ENCODE measurements at places on chromosomes 5 and 9.

DNA sequence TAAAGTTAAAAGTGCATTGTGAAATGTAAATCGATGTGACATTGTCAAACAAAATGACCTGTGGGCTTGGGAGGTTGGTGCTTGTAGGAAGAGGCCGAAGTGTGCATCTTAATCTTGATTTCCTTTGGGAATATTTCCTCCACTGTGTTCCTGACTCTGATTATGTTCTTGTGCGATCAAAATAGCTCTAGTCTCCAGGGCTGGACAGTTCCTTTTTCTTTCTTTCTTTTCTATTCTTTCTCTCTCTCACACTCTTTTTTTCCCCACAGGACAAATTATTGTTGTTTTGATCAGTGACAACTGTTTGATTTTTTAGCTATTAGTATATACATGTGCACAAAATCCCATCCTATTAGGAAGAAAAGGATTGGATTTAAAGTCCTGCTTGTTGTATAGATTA, 347.5 kb downstream of the ZSWIM6 start:
- DNase-seq: no peak

GRCh38 chr9:137255448-137256114, 454 bp downstream of the NELFB start:
- DNase-seq: peak; percentile 73

- no peak for DNase-seq
Observed at GRCh38 chr5:17096952-17097695, 120.3 kb upstream of the BASP1 start.

- DNase-seq: no peak
Observed at GRCh38 chr5:139855451-139855850, 59.8 kb downstream of the PSD2 start.

- no peak for DNase-seq
Observed at GRCh38 chr5:111743512-111743911, 13.5 kb downstream of the NREP start.

DNA sequence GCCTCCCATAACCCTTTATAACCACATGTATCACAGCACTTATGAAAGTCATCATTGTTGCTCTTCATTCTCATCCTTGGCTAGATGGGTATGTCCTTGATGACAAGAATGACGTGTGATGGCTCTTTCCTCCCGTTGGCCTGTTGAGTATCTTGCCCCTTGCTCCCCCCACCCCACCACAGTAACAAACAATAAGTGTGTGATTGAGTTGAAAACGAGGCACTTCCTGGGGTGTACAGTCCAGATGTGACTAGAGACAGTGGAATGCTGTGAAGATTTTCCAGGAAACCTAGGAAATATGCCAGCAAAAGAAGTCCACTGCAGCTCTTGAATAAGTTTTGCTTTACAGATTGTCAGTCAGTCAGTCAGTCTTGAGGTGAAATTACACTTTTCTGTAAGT, 262.5 kb downstream of the ELAVL2 start:
- DNase-seq: no peak

GRCh38 chr5:139134906-139135305, 63.3 kb downstream of the SIL1 start:
- no peak for DNase-seq

- no peak for DNase-seq
Observed at GRCh38 chr9:132008855-132009812, 70.5 kb downstream of the MED27 start.

All from OCI-M1 (cell line).